ENCODE measurements at places on chromosomes 1 and 21.

- no peak overlapping the region for H3K4me3 ChIP-seq
- no peaks in the 10 kb centered on the region for H3K36me3 ChIP-seq
- no peaks in the 10 kb centered on the region for H3K27me3 ChIP-seq
- no peak for DNase-seq
- no peaks in the 10 kb centered on the region for H3K4me1 ChIP-seq
These were observed 1369.4 kb upstream of the PRMT6 start for GRCh38 chr1:105686874-105687690.

GRCh38 chr1:83905315-83905907 is 93.5 kb downstream of the TTLL7 start:
- H3K27me3 ChIP-seq: no peaks in the 10 kb centered on the region
- peak; percentile 54 for DNase-seq
- H3K4me1 ChIP-seq: no peaks in the 10 kb centered on the region
- no peaks in the 10 kb centered on the region for H3K36me3 ChIP-seq
- H3K4me3 ChIP-seq: no peak overlapping the region

GRCh38 chr1:92503043-92503925 is 16.6 kb upstream of the GFI1 start:
- DNase-seq: no peak
- no peaks in the 10 kb centered on the region for H3K4me1 ChIP-seq
- H3K36me3 ChIP-seq: no peaks in the 10 kb centered on the region
- no peaks in the 10 kb centered on the region for H3K27me3 ChIP-seq

GRCh38 chr1:106406114-106406513 is 650.4 kb upstream of the PRMT6 start:
- H3K36me3 ChIP-seq: no peaks in the 10 kb centered on the region
- H3K4me1 ChIP-seq: no peaks in the 10 kb centered on the region

DNA sequence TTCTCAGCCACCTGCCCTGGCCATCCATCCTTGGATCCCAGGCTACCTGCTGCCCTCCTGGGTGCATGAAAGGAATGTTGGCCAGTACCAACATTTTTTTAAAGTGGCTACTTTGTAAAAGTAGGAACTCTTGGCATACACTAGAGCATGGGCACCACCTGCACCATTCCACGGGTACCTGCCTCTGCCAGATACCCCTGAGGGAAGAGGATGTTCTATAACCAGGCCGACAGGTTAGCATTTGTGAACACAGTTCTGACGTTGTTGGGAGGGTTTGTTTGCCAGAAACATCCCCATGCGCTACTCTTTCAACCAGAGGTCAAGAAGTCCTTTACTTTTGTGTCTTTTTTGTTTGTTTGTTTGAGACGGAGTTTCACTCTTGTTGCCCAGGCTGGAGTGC is 43.0 kb downstream of the EVA1C start:
- peaks cover 11% of the 10 kb centered on the region for H3K4me1 ChIP-seq
- DNase-seq: no peak
- no peak overlapping the region for H3K27ac ChIP-seq

- peaks cover 73% of the 10 kb centered on the region for H3K36me3 ChIP-seq
- H3K27ac ChIP-seq: peak overlapping the region; percentile 47
- no peak overlapping the region for H3K4me3 ChIP-seq
- no peak for DNase-seq
- H3K4me1 ChIP-seq: peaks cover 30% of the 10 kb centered on the region
These were observed 8.9 kb upstream of the A3GALT2 start for GRCh38 chr1:33329600-33330305.

GRCh38 chr1:237093691-237094090 is 51.7 kb downstream of the RYR2 start:
- H3K27me3 ChIP-seq: no peaks in the 10 kb centered on the region
- peaks cover 1% of the 10 kb centered on the region for H3K4me1 ChIP-seq
- no peaks in the 10 kb centered on the region for H3K36me3 ChIP-seq
- DNase-seq: no peak

DNA sequence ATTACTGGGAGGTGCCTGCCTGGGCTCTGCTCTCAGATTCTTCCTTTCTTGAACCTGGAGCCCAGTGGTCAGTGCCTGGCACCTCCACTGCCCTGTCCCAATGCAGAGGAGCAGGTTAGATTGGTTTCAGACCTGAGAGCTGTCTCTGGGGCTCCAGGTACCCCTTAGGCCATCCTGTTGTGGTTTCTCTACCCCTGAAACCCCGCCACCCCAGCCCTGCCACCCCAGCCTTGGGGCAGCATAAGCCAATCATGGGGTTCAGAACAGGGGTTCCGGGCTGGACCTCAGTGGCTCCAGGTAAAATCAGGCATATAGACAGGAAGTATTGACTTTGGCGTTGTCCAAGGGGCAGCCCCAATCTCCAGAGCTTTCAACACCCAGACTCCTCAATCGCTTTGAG is 3.2 kb upstream of the SLC6A9 start:
- no peak overlapping the region for H3K4me3 ChIP-seq
- H3K4me1 ChIP-seq: no peaks in the 10 kb centered on the region
- DNase-seq: no peak
- H3K36me3 ChIP-seq: no peaks in the 10 kb centered on the region

DNA sequence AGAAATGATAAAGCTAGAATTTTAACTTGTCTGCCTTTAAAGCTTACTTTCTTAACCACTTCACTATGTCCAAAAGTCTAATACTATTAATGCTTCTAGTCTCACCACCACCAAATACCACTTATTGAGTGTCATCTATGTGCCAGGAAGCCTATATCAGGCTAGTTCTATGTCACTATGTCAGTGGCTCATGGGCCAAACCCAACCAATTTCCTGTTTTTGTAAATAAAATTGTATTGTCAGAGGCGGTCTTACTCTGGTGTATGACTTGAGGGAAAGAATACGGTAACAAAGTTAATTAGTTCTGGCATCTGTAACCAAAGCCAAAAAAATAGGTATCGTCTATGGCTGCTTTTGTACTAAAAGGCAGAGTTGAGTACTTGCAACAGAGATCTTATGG is 14.8 kb downstream of the F5 start:
- H3K27ac ChIP-seq: no peak overlapping the region
- no peak for DNase-seq
- no peaks in the 10 kb centered on the region for H3K27me3 ChIP-seq

DNA sequence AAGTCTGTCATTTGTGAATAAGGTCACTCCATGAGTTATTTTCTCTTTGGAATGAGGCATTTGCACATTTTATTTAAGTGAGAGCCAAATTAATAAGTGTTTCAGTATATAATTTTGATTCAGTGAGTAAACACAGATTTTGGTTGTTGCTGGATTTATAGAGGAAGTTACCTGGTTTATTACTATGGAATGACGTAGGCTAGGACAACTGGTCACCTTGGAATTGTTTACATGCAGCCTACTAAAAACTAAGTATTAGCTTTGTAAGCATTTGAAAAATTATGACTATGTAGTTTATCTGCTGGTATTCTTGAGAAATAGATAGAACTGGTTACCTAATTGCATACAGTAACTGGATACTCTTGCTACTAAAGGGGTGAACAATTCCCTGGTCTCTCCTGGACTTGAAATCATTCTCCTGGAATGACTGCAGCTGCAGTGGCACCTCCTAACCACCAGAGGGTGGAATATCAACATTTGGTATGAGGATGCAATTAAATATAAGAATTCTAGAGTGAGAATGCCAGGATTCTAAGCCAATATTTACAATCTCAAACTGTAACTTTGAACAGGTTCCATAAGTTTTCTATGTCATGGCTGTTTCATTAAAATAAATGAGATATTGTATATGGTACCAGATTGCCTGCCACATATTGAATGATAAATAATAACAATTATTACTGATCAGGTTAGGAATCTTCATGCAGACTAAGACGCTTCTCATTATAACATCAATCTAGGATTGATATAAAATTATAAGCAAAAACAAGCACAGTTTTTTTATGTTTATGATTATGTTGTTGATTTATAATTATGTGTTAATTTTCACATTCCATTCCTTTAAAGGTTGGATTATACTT is 3.5 kb upstream of the KRTAP27-1 start:
- DNase-seq: peak; percentile 46
- H3K4me1 ChIP-seq: no peaks in the 10 kb centered on the region
- H3K36me3 ChIP-seq: no peaks in the 10 kb centered on the region
- H3K4me3 ChIP-seq: no peak overlapping the region
- no peaks in the 10 kb centered on the region for H3K27me3 ChIP-seq
- no peak overlapping the region for H3K27ac ChIP-seq

- peaks cover 4% of the 10 kb centered on the region for H3K4me1 ChIP-seq
- DNase-seq: no peak
- H3K36me3 ChIP-seq: no peaks in the 10 kb centered on the region
- no peak overlapping the region for H3K27ac ChIP-seq
These were observed 21.3 kb upstream of the PKP1 start for GRCh38 chr1:201261771-201262547.

GRCh38 chr1:22212400-22213233 is 69.7 kb upstream of the WNT4 start:
- no peaks in the 10 kb centered on the region for H3K36me3 ChIP-seq
- no peak overlapping the region for H3K27ac ChIP-seq
- H3K27me3 ChIP-seq: peaks cover 41% of the 10 kb centered on the region
- DNase-seq: no peak
- H3K4me3 ChIP-seq: no peak overlapping the region
- no peaks in the 10 kb centered on the region for H3K4me1 ChIP-seq

DNA sequence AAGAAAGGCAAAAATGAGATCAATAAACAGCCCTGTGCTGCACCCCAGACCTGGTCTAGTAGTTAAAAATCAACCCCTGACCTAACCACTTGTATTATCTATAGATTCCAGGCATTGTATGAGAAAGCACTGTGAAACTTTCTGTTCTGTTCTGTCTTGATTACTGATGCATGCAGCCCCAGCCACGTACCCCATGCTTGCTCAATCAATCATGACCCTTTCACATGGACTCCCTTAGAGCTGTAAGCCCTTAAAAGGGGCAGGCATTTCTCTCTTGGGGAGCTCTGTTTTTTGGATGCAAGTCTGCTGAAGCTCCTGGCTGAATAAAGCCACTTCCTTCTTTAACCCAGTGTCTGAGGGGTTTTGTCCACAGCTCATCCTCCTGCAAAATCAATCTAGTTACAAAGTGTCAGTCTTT is 24.2 kb upstream of the CD34 start:
- H3K27me3 ChIP-seq: no peaks in the 10 kb centered on the region
- no peaks in the 10 kb centered on the region for H3K4me1 ChIP-seq
- no peak for DNase-seq
- no peak overlapping the region for H3K27ac ChIP-seq

- H3K36me3 ChIP-seq: no peaks in the 10 kb centered on the region
- H3K4me1 ChIP-seq: no peaks in the 10 kb centered on the region
- no peaks in the 10 kb centered on the region for H3K27me3 ChIP-seq
- H3K27ac ChIP-seq: no peak overlapping the region
- DNase-seq: no peak
- H3K4me3 ChIP-seq: no peak overlapping the region
These were observed 26.5 kb downstream of the ERG start for GRCh38 chr21:38471766-38472165.

GRCh38 chr1:94795434-94795833 is 24.7 kb upstream of the SLC44A3 start:
- H3K4me3 ChIP-seq: no peak overlapping the region
- no peaks in the 10 kb centered on the region for H3K27me3 ChIP-seq

- no peak overlapping the region for H3K27ac ChIP-seq
- no peak for DNase-seq
- no peaks in the 10 kb centered on the region for H3K36me3 ChIP-seq
- H3K4me1 ChIP-seq: no peaks in the 10 kb centered on the region
- no peak overlapping the region for H3K4me3 ChIP-seq
These were observed 43.6 kb upstream of the DPH5 start for GRCh38 chr1:101069158-101069557.

DNA sequence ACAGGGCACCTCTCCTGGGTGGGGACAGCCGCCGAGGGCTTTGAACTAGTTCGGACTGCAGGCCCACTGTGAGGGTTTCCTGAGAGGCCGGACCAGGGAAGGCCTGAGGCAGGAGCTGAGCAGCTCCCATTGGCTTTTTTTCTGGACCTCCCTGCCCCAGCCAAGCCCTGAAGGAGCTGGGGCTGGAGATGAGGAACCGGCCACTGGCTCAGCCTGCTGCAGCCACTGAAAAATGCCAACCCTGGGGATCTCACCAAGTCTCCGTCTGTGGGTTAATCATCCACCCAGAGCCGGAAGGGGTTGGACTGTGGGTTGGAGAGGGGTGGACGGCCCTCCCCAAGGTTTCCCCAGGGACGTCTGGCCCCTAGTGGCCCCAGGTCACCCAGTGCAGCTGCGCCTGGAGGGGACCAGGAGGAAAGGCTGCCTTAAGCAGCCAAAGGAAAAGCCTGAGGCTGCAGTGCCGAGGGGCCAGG is 2.5 kb downstream of the VWA1 start:
- no peaks in the 10 kb centered on the region for H3K27me3 ChIP-seq
- H3K4me3 ChIP-seq: no peak overlapping the region
- no peak overlapping the region for H3K27ac ChIP-seq
- peak; percentile 66 for DNase-seq

- H3K27me3 ChIP-seq: no peaks in the 10 kb centered on the region
- peaks cover 2% of the 10 kb centered on the region for H3K36me3 ChIP-seq
- no peak overlapping the region for H3K4me3 ChIP-seq
- DNase-seq: no peak
These were observed 76.7 kb downstream of the OSBPL9 start for GRCh38 chr1:51693419-51694155.

- no peak for DNase-seq
- H3K4me1 ChIP-seq: no peaks in the 10 kb centered on the region
- H3K27ac ChIP-seq: no peak overlapping the region
- H3K4me3 ChIP-seq: no peak overlapping the region
- peaks cover 3% of the 10 kb centered on the region for H3K27me3 ChIP-seq
- no peaks in the 10 kb centered on the region for H3K36me3 ChIP-seq
These were observed 35.5 kb upstream of the RUNX3 start for GRCh38 chr1:24965571-24965930.

- peaks cover 2% of the 10 kb centered on the region for H3K36me3 ChIP-seq
- H3K4me3 ChIP-seq: no peak overlapping the region
- H3K27ac ChIP-seq: no peak overlapping the region
- peaks cover 11% of the 10 kb centered on the region for H3K4me1 ChIP-seq
These were observed 4.5 kb downstream of the PAFAH2 start for GRCh38 chr1:25993197-25993951.

Measured in lung (tissue), 17 donors.